ENCODE measurements at places on chromosomes 16 and 17. TPM values are rescaled to one million over a fixed set of nuclear protein-coding genes. Genes with fewer than 3 reads are reported as not detected.

The IGFBP4 gene
- total RNA-seq, result 666 TPM

The KRT9 gene
- not detected for total RNA-seq

The ZNF423 gene
- not detected for total RNA-seq

The DHRS7C gene
- not detected for total RNA-seq

GRCh38 chr17:15942207-15942833 lies 2.6 kb upstream of the ADORA2B start:
- no peak for DNase-seq

GRCh38 chr17:39026980-39027451 lies 59.8 kb upstream of the FBXO47 start:
- no peak for DNase-seq

DNA sequence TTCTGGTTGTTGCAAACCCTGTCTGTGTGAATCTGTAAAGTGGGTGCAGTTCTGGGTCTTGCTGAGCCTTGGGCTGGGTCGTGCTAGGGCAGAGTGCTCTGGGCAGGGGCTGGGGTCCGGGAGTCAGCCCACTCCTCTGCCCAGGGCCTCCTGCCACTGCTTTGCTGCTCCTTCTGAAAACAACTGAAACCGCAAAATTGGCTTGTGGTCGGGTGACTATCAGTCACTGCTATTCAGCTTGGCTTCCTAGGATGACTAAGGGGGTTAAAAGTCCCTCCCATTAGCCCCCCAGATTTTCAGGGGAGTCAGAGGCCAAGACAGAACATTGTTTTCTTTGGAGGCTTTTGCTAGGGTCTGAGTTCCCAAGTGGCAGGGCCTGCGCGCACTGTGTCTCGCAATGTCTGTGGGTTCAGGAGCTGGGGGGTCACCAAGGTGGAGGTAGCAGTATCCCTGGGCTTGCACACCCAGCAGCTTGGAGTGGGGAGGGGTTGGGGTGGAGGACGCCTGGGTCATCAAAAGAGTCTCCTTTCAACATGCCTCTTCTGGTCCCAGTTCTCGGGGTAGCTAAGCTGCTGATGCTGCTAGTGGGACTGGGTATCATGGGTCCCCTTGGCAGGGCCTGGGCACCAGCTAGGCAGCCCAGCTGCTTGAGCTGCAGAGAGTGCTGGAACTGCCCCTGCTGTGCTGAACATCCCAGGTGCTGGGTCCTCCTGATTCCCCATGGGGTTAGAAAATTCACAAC lies 13.5 kb upstream of the TBX21 start:
- DNase-seq, result peak; percentile 81

- no peak for DNase-seq
Observed at GRCh38 chr16:9429646-9430330, 338.3 kb downstream of the HAPSTR1 start.

GRCh38 chr17:54945671-54946070 lies 22.8 kb downstream of the COX11 start:
- no peak for DNase-seq

GRCh38 chr17:58666858-58667267 lies 25.0 kb downstream of the TEX14 start:
- DNase-seq, result peak; percentile 65

All from HFFc6 (cell line).